ENCODE measurements at places on chromosomes 2 and 18. TPM values are rescaled to one million over a fixed set of nuclear protein-coding genes. Genes with fewer than 3 reads are reported as not detected.

GRCh38 chr2:153819074-153819473 is 52.6 kb upstream of the GALNT13 start:
- no peak for DNase-seq

GRCh38 chr18:79523736-79524180 is 128.0 kb downstream of the NFATC1 start:
- DNase-seq, result peak; percentile 78

DNA sequence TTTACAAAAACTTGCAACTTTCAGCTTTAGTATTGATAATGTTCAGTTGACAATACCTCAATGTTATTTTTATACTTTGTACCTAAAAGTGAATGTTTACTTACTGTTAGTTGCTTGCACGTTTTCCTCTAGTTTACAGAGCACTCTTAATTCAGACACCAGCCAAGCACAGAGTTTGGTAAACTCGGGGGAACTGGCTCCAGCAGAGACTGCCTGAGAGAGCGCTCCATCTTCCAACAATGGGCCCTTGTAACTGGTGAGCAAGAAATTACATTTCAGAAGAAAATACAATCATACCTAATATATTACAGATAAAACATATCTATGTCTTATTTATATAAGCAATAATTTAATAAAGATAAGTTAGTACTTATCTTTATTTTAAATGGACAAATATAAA is 3.7 kb downstream of the FAM98A start:
- no peak for DNase-seq

DNA sequence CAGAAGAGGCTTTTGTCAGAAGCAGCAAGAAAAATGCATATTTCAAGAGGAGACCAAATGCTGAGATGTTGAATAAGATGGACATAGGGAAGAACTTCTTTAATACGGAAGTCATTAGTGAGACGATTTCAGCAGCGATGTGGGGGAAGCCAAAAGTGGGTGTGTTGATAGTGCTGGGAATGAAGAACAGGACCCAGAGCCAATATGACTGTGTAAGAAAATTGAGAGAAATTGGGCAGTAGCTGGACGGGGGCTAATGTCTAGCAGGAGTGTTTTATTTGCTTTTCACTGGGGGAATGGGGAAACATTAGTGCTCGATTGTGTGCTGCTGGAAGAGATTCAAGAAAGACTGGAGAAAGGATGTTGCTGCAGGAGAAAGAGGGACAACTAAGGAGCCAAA is 788.7 kb upstream of the KLHL29 start:
- DNase-seq, result no peak

DNA sequence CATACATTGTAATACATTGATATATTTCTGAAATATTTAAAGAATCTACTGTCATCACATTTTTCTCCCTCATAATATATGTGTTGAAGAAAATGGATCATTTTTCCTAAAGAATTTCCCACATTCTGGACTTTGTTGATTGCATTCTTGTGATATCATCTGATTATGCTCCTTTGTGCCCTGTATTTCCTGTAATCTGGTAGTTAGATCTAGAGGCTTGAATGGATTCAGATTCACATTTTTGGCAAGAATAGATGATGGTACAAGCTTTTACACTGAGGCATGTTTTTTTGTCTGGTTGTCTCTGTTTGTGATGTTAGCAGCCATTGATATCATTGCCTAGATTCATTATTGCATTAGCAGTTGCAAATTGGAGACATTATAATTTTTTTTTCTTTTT is 13.4 kb downstream of the UBXN2A start:
- no peak for DNase-seq

GRCh38 chr2:44902217-44903137 is 39.0 kb upstream of the SIX3 start:
- no peak for DNase-seq

DNA sequence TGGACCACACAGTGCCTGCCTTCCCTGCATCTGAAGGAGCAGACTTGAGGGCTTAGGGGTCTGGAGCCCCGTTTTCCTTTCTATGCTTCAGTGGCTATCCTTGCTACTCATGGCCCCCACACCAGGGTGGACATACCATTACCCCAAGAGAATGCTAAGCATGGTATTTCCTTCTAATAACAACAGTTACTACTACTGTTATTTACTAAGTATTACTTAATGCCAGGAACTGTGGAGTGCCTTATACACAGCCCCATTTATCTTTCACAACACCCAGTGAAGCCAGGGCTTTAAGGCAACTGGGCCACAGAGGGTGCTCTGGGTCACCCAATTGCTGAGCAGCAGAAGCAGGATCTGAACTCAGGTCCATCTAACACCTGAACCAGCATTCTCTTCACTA is 5.8 kb upstream of the PAX8 start:
- DNase-seq, result no peak

DNA sequence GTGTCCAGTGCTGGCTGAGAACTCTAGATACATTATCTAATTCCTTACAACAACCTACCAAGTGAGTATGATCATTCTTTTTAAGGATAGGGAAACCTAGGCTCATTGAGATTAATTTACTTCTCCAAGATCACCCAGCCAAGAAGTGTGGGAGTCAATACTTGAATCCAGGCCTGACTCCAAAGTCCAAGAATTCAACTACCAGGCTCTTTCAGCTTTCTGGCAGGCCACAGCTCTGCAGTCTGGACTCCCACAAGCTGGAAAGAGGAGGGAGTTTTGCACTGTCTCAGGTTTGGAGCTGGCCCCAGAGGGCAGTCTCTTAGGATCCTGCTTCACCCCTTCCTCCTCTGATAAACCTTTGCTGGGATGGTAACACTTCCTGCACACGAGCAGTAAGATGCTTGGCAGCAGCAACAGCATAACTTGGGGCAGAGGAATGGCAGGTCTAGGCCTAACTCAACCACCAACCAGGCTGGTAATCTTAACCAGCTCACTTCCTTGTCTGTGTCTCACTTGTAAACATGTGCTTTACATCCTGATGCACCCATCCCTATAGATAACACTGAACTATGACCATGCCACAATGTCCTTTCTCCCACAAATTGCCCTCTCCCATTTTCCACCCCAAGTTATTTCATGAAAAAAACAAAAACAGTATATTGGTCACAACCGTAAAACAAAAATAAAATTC is 111.1 kb upstream of the ACAA2 start:
- DNase-seq, result no peak

DNA sequence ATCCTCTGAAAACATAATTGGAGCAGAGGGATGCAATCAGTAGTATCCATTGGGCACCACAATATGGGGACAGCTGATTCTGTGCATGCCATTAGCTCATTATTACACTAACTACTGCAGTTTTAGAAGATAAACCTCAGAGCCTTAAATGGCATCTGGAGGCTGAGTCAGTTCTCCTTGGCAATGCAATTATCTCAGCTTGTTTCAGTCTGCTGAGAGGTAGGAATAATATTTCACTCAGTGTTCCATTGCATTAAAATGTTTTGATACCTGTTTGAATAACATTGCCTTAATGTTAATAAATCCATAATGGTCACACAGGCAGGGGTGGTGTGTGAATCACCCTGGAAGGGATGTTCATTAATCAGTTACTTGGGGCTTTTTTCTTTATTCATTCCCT is 309.6 kb downstream of the LRRTM1 start:
- DNase-seq, result no peak

GRCh38 chr2:120876526-120877280 is 141.0 kb downstream of the GLI2 start:
- DNase-seq, result no peak

- DNase-seq, result peak; percentile 30
Observed at GRCh38 chr2:120109186-120110061, 96.5 kb downstream of the EPB41L5 start.

GRCh38 chr2:32622570-32623310 is 5.1 kb upstream of the TTC27 start:
- DNase-seq, result no peak

GRCh38 chr18:3283253-3283863 is 21.4 kb downstream of the MYL12B start:
- no peak for DNase-seq

- no peak for DNase-seq
Observed at GRCh38 chr18:75211953-75212750, 1.6 kb downstream of the TSHZ1 start.

- DNase-seq, result no peak
Observed at GRCh38 chr2:108074946-108075345, 88.6 kb downstream of the SLC5A7 start.

GRCh38 chr2:171541202-171541887 is 19.1 kb downstream of the CYBRD1 start:
- no peak for DNase-seq

GRCh38 chr2:15730545-15731212 is 139.0 kb downstream of the DDX1 start:
- no peak for DNase-seq

- DNase-seq, result no peak
Observed at GRCh38 chr18:46939337-46939963, 22.0 kb downstream of the KATNAL2 start.

DNA sequence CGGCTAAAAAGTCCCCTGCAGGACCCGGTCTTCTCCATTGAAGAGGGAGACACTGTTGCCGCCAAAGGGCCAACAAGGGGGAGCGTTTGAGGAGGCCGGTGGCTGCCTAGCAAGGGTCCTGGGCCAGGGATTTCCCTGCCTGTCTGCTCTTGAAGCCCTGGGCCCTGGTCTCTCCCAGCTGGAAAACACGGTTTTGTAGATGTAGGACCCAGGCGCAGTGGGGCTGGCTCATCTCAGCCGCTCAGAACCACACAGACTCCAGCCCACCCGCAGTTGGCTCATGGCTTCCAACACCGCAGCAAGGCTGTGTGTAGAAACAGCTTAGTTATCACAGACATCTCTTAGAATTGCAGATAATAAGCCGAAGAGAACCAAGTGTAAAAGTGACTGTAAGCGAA is 57.1 kb upstream of the TWIST2 start:
- DNase-seq, result no peak

- DNase-seq, result no peak
Observed at GRCh38 chr2:19127616-19128015, 230.8 kb downstream of the OSR1 start.

The SFTPB gene
- 0.09 TPM for total RNA-seq

The LYPD6 gene
- 0.38 TPM for total RNA-seq

The MC4R gene
- 0.33 TPM for total RNA-seq

The SERPINB7 gene
- 1.4 TPM for total RNA-seq

The TUBA3E gene
- 0.05 TPM for total RNA-seq

The PCARE gene
- total RNA-seq, result 0.09 TPM

The SP140 gene
- total RNA-seq, result 6.6 TPM

The LRATD1 gene
- 2.1 TPM for total RNA-seq

The ACMSD gene
- total RNA-seq, result not detected

The ALPP gene
- total RNA-seq, result 0.09 TPM

The CHRND gene
- 0.57 TPM for total RNA-seq

The LDLRAD4 gene
- total RNA-seq, result 80.0 TPM

Data from thymus (tissue), 14 donors.